ENCODE measurements at places on chromosomes 3 and 15.

DNA sequence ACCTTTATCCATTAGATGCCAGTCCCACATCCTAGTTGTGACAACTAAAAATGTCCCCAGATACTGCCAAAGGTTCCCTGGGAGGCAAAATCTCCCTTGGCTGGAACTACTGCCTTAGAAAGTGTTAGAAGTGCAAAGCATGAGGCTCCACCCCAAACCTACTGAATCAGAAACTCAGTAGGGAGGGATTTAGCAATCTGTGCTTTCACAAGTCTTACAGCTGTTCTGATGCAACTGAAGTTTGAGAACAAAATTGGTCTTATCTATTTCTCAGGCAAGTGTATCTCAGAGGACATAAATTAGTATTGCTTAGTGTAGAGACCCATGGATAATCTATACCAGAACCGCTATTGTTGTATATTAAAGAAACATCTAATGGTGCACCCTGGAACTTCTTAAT, 70.2 kb downstream of the CLDN1 start:
- ATAC-seq: no peak

GRCh38 chr3:33904730-33905129, 106.3 kb downstream of the PDCD6IP start:
- no peak for ATAC-seq

DNA sequence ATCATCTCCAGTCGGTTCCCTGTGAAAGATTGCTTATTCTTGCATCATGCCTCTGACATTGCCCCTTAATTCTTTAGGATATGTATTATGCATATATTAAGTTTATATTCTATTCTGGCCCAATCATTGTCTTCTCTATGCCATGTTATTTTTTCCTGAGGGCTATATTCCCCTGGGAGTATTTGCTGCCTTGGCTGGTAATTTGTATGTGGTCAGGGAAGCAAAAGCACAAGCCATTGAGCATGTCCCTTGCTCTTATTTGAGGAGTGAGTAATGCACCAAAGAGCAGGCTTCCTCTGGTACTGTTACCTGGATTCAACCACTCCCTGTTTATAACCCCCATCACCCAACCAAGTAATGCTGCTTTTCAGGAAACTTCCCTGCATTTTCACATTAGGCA, 36.3 kb downstream of the STAC start:
- no peak for ATAC-seq

DNA sequence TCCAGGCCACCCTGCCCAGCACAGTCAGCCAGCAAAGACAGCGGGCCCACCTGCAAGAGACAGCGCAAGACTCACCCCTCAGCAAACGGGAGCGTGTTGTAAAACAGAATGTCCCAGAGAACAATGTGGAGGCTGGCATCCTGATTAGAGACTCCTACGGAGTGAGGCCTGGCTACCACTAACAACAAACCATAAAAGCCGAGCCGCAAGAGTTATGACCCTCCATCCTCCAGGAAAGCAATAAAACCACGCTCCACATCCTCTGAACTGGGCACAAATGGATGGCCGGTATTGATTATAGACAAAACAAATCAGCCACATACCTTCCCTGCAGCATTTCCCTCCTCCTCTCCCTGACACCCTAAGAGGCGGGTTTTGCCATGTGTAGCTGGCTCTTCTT, 75.8 kb upstream of the LIPC start:
- ATAC-seq: no peak

DNA sequence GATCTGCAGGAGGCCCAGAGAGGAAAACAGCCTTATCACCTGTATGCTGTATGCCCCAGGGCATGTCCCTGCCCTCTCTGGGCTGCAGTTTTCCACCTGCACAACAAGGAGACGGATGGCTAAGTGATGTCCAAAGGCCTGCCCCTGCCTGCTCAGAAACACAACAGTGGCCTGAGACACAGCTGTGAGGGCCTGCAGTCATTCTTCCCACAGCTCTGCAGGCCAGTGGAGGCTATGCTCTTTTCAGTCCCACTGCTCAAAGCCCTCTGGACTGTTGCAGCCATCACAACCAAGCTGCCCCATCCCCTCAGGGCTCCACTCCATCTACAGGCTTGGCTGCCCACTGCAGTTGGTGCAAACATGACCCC, 5.2 kb upstream of the TBC1D2B start:
- no peak for ATAC-seq

- ATAC-seq: no peak
Observed at GRCh38 chr15:81497238-81497637, 123.2 kb upstream of the TMC3 start.

- ATAC-seq: no peak
Observed at GRCh38 chr3:129581623-129582022, 24.9 kb downstream of the PLXND1 start.

Measured in esophagus mucosa (tissue), 1 donor.